ENCODE measurements at places on chromosomes 6 and 20.

DNA sequence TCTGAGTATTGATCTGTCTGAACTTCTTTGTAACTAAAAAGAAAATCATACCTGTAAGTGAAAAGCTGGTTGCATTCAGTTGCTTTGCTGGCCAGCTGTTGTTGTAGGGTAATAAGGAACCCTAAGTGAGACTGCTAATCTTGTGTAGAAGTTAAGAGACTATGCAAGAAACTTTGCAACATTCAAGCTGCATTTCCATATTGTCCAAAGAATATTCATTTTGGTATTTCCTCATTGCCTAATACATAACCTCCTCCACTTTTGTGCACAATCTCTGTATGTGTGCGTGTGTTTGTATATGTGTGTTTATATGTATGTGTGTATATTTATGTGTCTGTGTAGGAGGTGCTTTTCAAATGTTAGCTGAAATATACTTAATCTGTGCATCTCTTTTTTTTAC is 414.9 kb downstream of the CDKAL1 start:
- DNase-seq = no peak

DNA sequence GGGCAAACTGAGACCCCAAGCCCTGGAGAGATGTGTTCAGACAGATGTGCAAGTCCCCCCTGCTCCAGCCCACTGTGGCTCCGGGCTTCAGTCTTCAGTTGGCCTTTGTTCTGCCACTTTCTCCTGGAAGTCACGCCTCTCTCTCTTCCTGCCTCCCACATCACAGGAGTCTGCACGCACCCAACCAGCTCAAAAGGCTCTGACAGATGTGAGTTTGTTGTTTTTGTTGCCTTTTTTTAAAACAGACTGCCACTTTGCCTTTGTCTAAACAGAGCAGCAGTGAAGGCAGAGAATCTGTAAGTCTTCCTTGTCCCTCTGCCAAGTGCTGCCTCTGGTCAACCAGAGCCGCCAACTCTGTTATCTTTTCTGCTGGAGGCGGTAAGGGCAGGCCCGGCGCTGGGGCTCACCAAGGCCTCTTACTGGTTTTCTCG is 149.7 kb downstream of the TFAP2C start:
- no peak for DNase-seq

DNA sequence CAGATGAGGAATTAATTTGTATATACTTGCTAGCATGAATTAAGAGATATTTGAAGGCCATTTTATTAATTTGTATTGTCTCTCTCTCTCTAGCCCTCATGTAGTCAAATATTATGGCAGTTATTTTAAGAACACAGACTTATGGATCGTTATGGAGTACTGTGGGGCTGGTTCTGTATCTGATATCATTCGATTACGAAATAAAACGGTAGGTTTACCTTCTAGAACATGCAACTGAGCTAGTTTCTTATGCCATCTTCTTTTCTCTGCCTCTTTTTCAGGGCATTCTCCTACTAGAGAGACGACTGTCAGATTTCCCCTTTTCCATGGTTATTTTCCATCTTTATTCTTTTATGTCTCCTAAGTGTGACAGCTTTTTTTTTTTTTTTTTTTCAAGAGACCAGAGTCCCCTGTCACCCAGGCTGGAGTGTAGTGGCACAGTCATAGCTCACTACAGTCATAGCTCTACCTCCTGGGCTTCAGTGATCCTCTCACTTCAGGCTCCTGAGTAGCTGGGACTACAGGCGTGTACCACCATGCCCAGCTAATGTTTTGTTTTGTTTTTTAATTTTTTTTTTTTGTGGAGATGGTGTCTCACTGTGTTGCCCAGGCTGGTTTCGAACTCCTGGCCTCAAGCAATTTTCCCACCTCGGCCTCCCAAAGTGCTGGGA is 15.6 kb downstream of the STK4 start:
- DNase-seq = no peak

DNA sequence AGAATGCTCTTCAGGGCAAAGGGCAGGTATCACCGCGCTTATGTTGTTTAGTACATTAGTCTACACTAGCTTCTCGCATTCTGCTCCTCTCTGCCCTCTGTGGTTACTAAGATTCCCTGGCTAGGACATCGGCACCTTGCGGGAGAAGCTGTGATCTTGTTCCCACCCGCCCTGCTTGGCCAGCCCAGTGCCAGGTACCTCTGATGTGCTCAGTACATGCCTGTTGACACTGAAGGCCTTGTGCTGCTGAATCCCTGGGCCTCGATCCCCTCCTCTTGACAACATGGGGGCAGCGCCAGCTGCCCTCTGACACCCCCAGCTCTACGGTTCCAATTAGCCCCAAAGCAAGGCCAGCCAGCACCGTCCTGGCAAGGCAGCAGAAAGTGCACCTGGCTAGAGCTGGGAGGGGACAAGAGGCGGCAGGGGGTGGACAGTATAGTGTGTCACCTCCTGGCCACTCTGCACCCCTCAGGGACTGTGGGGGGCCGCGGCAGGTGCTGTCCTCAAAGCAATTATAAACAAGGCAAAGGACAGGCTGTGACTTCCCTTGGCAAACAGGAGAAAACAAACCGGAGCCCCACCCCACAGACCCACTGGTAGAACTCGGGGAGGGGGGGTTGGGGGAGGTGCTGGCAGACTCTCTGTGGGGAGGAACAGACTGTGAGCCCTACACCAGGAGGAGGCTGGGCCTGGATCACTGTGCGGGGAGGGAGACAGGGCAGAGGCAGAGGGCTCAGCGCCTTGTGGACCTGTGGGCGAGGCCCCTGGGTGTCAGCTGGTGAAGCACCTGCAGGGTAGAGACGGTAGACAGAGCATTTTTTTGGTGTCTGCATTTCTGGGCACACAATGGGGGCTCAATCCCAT is 7.1 kb downstream of the TFEB start:
- DNase-seq = peak; percentile 100

GRCh38 chr6:53691667-53692133 is 26.1 kb upstream of the KLHL31 start:
- DNase-seq = no peak

- DNase-seq = no peak
Measured at GRCh38 chr6:74867291-74867690, 338.6 kb downstream of the COL12A1 start.

DNA sequence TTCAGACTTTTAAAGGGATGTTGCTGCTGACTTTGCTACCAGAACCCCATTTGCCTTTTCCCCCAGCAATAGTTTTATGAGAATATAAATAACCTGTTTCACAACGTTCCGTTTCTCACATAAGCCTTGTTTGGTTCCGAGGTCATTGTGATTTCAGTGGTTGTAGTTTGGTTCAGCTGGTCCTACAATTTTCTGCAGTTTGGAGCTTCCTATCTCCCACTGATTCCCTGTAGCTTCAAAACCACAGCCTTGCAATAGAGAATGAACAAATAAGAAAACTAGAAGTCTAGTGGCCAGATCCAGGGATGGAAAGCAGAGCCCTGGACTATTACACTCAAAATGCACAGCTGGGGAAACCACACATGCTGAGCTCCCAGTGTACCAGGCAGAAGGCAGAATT is 24.1 kb upstream of the SH3BGRL2 start:
- DNase-seq = no peak

DNA sequence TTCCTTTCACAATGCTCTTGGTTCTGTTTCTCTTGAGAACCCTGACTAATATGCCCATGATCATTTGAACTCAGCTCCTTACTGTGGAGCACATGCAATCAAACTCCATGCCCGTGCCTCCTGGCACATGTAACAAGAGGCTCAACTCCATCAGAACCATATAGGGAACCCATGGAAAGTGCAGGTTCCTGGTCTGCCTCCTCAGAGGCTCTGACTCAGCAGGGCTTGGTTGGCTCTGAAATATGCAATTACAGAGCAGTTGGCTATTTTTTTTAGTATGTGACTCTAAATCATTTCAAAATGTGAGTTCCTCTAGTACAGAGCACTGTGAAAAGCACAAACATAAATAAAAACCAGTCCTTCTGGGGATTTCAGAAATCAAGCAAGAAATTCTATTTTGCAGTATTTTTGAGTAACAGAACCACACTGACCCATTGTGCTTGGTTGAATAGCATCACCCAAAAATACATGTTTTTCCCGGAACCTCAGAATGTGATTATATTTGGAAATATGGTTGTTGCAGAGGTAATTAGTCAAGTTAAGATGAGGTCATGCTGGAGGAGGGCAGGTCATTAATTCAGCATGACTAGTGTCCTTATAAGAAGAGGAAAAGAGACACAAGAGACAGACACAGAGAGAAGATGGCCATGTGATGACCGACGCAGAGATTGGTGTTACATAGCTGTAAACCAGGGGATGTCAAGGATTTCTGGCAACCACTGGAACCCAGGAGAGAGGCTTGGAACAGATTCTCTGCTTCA is 13.2 kb upstream of the MAP3K4 start:
- DNase-seq = no peak

GRCh38 chr20:34680586-34681175 is 3.8 kb upstream of the PIGU start:
- DNase-seq = no peak

All from NCI-H146 (cell line).